ENCODE measurements at places on chromosomes 4 and X.

DNA sequence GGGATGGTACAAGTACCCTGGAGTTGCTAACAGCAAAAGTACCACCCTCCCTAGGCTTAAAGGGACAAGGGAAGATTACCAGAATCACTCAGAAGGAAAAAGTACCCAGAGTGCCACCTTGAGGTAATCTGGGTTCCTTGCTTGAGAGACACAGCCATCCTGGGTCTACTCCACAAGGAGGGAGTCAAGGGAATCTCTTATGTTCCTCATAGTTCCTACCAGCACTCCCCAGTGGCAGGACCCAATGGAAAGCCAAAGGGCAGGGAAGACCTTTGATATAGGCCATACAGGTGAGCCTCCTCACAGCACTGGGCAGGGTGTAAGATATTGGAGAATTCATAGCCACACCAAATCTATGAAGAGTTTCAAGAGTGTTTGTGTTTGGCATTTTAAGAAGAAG is 5.7 kb downstream of the IL2 start:
- peak; percentile 12 for DNase-seq

DNA sequence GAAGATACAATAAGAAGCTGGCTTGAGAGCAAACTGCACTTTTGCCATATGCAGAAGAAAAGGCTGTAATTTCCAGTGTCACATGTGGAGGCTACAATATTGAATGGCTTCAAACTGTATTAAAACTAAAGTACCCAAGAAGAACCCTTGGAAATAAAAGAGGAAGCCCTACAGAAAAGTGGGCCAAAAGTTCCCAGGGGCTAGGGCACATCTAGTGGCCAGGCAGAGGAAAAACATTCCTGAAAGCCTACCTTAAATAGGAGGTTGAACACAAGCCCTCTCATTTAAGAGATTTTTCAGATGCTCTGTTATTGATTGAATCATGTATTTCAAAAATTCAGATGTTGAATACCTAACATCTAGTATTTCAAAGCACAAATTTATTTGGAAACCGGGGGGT is 40.6 kb upstream of the PRDX4 start:
- no peak for DNase-seq

GRCh38 chrX:87003031-87003430 is 514.6 kb upstream of the KLHL4 start:
- DNase-seq, result no peak

DNA sequence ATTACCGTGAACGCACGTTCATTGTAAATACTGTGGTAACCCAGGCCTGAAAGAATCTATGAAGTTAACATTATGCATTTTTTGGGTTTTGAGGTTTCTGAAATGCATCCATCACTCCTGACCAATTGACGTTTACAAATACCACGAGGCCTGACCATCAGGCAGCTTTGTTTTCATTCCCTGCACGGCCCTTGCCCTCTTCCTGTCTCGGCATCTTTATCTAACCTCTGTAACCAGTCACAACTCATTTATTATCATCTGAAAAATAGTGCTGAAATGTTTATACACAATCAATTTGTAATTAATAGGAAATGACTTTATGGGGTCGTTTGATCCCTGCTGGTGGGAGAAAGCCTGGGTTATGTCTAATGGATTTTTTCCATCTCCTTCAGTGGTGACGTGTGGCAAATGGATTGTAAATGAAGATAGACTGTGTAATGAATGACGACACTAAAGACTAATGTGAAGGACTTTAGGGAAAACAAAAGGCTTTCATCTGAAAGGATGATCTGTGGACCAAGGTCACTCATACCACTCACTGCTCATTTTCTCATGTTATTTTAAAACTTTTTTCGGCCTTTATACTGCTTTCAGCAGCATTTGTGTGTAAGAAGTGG is 102.7 kb upstream of the SORBS2 start:
- DNase-seq, result no peak

DNA sequence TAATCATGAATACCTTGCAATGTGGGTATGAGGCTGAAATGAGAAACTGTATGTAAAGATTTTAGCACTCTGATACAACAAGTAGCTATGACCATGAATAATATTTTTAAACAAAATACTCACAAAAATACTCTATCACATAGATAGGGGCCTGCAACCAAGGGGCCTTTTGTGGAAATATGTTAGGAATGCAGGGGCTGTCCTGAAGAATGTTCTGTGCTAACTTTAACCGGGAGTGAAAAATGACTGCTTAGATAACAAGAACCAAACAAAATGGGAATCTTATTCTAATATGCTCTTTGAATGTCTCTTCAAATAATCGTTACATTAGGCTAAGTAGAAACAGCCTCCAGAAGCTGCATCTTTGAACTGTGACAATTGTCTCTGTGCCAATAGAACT is 37.9 kb upstream of the GYPA start:
- no peak for DNase-seq

GRCh38 chr4:121675715-121676114 is 21.1 kb downstream of the ANXA5 start:
- peak; percentile 30 for DNase-seq

DNA sequence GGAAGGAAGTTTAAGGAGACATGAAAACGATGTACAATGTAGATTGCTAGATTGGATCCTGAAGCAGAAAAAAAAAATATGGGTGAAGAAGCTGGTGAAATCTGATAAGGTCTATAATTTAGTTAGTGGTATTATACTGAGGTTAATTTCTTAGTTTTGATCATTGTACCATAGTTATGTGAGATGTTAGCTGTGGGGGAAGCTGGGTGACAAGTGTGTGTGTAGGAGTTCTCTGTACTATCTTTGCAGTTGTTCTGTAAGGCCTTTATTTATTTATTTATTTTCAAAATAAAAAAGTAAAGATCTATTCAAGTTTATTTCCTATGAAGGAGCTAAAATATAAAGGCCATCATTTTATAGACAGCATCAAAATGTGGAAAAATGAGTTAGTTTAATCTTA is 12.5 kb upstream of the EXOC1 start:
- no peak for DNase-seq

- no peak for DNase-seq
These were observed 107.7 kb upstream of the ADRA2C start for GRCh38 chr4:3658530-3658913.

GRCh38 chr4:10722957-10723356 is 38.4 kb upstream of the CLNK start:
- DNase-seq, result no peak

- peak; percentile 37 for DNase-seq
These were observed 142.0 kb upstream of the RBPJ start for GRCh38 chr4:26178854-26179253.

DNA sequence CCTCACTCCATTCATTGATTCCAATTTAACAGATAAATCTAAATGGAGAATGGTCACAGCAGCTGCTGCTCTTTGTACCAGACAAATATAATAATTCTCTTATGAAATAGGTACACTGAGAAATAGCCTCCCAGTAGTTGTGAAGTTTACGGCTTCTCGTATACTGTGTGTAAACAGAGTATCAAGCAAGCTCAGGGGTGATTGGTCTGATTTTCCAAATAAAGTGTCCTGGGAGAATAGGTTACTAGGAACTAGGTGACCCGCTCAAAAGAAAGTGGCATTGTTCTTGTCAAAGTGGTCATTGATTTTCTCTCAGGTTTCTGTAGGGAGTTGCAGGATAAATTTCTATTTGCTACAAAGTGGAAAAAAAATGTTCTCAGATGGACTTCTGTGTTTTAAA is 838.2 kb downstream of the RAPGEF2 start:
- no peak for DNase-seq

DNA sequence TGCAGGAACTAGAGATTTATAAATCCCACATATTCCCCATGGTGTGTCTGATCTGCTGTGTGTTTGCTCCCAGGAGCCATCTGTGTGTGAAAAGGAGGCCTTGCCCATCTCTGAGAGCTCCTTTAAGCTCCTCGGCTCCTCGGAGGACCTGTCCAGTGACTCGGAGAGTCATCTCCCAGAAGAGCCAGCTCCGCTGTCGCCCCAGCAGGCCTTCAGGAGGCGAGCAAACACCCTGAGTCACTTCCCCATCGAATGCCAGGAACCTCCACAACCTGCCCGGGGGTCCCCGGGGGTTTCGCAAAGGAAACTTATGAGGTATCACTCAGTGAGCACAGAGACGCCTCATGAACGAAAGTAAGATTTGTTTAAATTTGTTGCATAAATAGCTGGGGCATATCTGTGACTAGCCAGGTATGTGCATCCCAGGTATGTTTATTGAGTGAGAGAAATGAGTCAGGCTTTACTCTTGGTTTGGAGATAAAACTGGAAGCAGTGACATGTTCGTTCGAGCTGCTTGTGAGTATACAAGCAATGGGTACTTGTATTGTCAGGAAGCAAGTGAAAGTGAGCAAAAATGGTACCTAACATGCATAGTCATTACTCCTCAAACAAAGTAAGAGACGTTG is 89.5 kb downstream of the PTTG2 start:
- no peak for DNase-seq

DNA sequence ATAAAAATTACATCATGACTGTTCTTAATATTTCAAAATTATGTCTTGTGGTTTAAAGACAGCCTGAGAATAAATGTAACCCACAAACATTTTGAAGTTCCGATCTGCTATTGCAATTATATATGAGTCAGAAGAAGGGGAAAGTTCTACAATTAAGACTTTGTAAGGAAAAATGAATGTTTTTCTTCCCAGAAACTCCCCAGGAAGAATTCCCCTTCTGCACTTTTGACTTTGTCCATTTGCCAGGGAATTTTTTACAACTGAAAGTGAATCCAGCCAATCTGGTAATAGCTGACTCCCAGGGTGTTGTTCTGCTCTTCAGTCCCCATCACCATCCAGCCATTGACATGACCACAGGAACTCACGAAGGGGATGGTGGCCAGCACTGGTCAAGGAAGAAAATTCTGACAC is 61.6 kb upstream of the NOCT start:
- DNase-seq, result peak; percentile 83

DNA sequence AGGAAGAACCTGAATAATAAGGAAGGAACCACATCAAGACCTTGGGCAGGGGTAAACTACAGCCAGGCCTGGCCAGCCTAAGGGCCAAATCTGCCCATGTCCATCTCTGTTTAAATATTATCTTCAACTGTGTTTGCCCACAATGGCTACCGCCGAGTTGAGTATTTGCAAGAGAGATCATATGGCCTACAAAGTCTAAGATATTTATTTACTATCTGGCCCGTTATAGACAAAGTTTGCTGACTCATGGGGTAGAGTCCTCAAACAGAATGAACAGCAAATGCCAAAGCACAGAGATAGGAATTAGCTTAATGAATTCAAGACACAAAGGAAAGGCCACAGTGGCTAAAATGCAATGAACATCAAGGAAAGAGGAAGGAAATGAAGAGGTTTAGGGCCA is 44.8 kb downstream of the RPS6KA3 start:
- DNase-seq, result no peak

- no peak for DNase-seq
These were observed 107.6 kb downstream of the USP46 start for GRCh38 chr4:52551487-52551886.

DNA sequence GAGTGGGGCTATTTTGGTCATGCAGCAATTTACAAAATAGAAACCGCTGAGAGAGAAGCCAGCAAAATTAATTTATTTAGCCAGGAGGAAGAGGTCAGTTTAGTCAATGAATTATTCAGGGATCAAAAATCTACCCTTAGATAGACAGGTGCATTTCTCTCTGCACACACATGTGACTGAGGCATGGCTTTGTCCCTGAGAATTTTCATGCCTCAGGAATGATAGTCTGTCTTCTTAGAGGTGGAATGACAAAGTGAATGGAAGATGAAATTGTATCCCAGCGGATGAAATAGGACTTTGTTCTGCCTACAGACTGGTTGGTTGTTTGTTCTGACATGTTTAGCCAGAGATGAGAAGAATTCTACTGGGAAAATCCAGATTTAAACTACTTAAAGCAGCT is 46.0 kb downstream of the ANKRD50 start:
- DNase-seq, result no peak

GRCh38 chr4:110486256-110486655 is 10.3 kb downstream of the ENPEP start:
- DNase-seq, result no peak

GRCh38 chrX:130176942-130177341 is 5.2 kb downstream of the RAB33A start:
- DNase-seq, result no peak

DNA sequence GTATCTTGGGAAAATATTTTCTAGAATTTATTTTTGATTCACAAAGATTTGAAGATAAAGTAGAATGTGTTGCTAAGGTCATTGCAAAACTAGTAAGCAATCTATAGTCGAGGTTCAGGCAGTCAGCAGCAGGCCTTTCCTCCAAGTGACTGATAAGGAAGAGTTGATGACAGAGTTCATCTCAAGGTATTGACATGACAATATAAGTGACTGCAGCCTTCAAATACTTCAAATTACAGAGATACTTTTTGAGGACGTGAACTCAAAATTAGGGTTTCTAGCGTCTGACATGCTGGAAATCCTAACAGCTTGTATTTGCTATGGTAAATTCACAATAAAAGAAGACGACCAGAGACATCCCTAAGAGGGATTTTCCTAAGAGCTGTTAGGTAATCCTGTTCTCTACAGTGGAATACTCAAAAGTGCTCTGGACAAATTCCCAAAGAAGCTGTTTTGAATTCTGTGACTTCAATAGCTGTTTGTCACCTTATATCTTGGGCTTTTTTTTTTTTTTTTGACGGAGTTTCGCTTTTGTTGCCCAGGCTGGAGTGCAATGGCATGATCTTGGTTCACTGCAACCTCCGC is 7.4 kb downstream of the ARHGAP10 start:
- DNase-seq, result no peak

- DNase-seq, result no peak
These were observed 39.4 kb upstream of the DDX60 start for GRCh38 chr4:168357941-168358340.

GRCh38 chrX:53305996-53306937 is 24.9 kb upstream of the IQSEC2 start:
- no peak for DNase-seq

DNA sequence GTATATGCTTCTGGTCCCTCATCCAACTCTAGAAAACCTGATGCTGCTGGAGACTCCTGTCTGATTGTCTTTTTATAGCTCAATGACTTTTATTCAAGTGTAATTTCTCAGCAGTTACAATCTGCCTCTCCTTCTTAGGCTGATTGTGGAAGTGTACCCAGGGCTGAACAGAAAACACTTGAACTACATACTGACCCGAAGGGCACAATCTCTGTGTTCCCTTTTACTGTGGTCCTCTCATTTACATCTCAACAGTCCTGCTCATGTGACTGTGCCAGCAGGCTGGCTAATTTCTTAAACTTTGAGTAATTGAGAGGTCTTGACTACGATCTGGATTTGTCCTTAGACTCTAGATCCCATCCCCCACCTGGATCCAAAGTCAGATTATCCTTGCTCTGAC is 863.4 kb downstream of the PDHA2 start:
- DNase-seq, result no peak

DNA sequence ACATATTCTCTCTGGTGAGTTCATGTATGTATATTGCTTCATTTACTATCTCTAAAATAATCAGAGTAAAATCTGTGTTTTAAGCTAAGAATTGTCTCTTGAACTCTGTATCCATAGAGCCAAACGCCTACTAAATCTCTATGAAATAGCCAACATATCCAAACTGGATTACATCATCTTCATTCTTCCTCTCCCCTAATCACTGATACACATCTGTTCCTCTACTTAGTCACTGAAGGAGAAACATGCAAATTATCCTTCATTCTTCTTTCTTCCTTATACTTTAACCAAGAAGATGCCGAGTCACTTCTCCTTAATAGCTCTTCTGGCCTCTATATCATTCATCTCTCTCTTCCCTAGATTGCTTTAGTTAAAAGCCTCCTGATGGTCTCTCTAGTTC is 630.4 kb upstream of the FTHL17 start:
- DNase-seq, result no peak

GRCh38 chr4:165612936-165613335 is 234.1 kb downstream of the CPE start:
- no peak for DNase-seq

GRCh38 chrX:43313035-43313434 is 343.1 kb upstream of the MAOA start:
- no peak for DNase-seq
